LHCN-M2 (cell line): ENCODE measurements at places on chromosomes 7 and 10. TPM values are rescaled to one million over a fixed set of nuclear protein-coding genes. Genes with fewer than 3 reads are reported as not detected.

SLC26A3 gene
- total RNA-seq: not detected in 2 replicates

DPP6 gene
- not detected in 2 replicates for total RNA-seq

CCDC201 gene
- total RNA-seq: not detected in 2 replicates

NOS3 gene
- 0.13 TPM in 1 of 2 replicates, not detected in the other for total RNA-seq

PITX3 gene
- total RNA-seq: 6.5 and 6.9 TPM in 2 replicates

CXCL12 gene
- total RNA-seq: 0.13 and 0.29 TPM in 2 replicates

OR2A5 gene
- not detected in 2 replicates for total RNA-seq

GPR37 gene
- total RNA-seq: not detected in 2 replicates

AKR1D1 gene
- total RNA-seq: not detected in 2 replicates

HTR7 gene
- total RNA-seq: 18.3 and 19.6 TPM in 2 replicates

GPNMB gene
- 135 and 206 TPM in 2 replicates for total RNA-seq

ANKRD61 gene
- total RNA-seq: 0.23 and 0.38 TPM in 2 replicates

MKX gene
- 0.11 TPM in 1 of 2 replicates, not detected in the other for total RNA-seq

GIMAP7 gene
- total RNA-seq: not detected in 2 replicates

SLIT1 gene
- under 0.01 TPM in 1 of 2 replicates, not detected in the other for total RNA-seq

MPP7 gene
- 2.3 and 3.2 TPM in 2 replicates for total RNA-seq

CYTH3 gene
- 23.9 and 32.7 TPM in 2 replicates for total RNA-seq

STAG3 gene
- 0.23 and 0.96 TPM in 2 replicates for total RNA-seq

HMX2 gene
- not detected in 2 replicates for total RNA-seq

NYAP1 gene
- total RNA-seq: 0.13 and 0.23 TPM in 2 replicates

NUDT1 gene
- total RNA-seq: 91.0 and 107 TPM in 2 replicates

PIK3CG gene
- total RNA-seq: not detected in 2 replicates

GRK5 gene
- 1.5 and 2.4 TPM in 2 replicates for total RNA-seq

PDZD7 gene
- total RNA-seq: 1.2 and 1.4 TPM in 2 replicates

EN2 gene
- 0.19 and 0.69 TPM in 2 replicates for total RNA-seq

WEE2 gene
- total RNA-seq: not detected in 2 replicates

TCTN3 gene
- total RNA-seq: 43.2 and 52.8 TPM in 2 replicates

IL6 gene
- total RNA-seq: 1.7 TPM in 1 of 2 replicates, not detected in the other
